ENCODE measurements at places on chromosomes 13 and 19. TPM values are rescaled to one million over a fixed set of nuclear protein-coding genes. Genes with fewer than 3 reads are reported as not detected.

Gene NCR1
- not detected for polyA plus RNA-seq

Gene OR7C1
- 0.02 TPM for polyA plus RNA-seq

Gene POU4F1
- polyA plus RNA-seq = 0.04 TPM

Gene CCDC70
- polyA plus RNA-seq = not detected

Gene ZNF700
- 6.4 TPM for polyA plus RNA-seq

Gene MAP4K1
- polyA plus RNA-seq = 3.3 TPM

Gene RUBCNL
- polyA plus RNA-seq = 0.26 TPM

Gene MISP
- 0.08 TPM for polyA plus RNA-seq

Gene METTL21C
- not detected for polyA plus RNA-seq

Gene MISP3
- 3.1 TPM for polyA plus RNA-seq

Gene GARIN5A
- 1.3 TPM for polyA plus RNA-seq

Gene ZIC2
- polyA plus RNA-seq = 0.04 TPM

Gene SLC8A2
- 0.29 TPM for polyA plus RNA-seq

Gene CNFN
- polyA plus RNA-seq = 5,144 TPM

Gene MYO1F
- 7.9 TPM for polyA plus RNA-seq

Gene CPT1C
- polyA plus RNA-seq = 4.1 TPM

Gene TPTE2
- polyA plus RNA-seq = not detected

Gene INAFM1
- 7.4 TPM for polyA plus RNA-seq
